Esophagus muscularis mucosa (tissue), 4 donors: ENCODE measurements at places on chromosomes 5 and 9.

DNA sequence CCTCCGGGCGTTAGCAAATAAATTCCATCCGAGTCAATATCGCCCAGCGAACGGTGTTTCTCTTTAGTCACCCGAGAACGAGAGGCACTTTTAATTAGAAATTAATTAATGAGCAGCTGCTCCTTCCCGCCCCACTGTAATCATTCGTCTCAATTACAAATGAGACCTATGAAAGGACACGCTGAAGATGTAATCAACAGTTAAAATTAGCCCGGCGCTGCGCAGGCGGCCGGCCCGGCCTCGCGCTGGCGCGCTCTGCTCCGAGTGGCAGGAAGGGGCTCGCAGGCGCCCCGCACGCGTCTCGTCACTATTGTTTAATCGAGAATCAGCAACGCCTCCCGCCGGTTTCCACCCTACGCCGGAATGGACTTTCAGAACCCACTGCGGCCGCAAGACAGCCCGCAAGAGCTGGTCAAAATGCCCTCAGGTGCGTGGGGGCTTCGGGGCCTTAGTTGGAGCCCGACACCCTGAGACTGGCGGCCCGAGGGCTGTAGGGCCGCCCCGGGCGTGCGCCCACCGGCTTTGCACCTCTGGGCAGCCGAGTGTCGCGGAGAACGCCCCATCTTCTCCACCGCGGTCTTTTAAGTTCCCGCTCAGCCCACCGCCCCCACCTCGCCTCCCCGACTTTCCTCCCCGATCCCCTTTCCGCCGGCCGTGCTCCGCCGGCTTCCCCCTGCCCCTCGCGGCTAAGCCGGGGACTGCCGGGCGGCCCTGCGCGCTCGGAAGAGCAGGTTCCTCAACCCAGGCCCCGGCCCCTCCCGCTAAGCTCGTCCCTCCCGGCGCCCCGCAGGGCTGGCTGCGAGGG, 597 bp upstream of the IRX4 start:
- no peak for DNase-seq

- no peak for DNase-seq
Observed at GRCh38 chr5:138875552-138875875, 379 bp upstream of the LRRTM2 start.

GRCh38 chr5:137122558-137122957, 376.6 kb downstream of the SPOCK1 start:
- DNase-seq, result no peak

- DNase-seq, result no peak
Observed at GRCh38 chr5:114308017-114308416, 53.9 kb upstream of the KCNN2 start.

GRCh38 chr9:70222354-70222753, 36.4 kb upstream of the SMC5 start:
- no peak for DNase-seq

GRCh38 chr5:40437452-40437861, 242.3 kb upstream of the PTGER4 start:
- DNase-seq, result no peak

DNA sequence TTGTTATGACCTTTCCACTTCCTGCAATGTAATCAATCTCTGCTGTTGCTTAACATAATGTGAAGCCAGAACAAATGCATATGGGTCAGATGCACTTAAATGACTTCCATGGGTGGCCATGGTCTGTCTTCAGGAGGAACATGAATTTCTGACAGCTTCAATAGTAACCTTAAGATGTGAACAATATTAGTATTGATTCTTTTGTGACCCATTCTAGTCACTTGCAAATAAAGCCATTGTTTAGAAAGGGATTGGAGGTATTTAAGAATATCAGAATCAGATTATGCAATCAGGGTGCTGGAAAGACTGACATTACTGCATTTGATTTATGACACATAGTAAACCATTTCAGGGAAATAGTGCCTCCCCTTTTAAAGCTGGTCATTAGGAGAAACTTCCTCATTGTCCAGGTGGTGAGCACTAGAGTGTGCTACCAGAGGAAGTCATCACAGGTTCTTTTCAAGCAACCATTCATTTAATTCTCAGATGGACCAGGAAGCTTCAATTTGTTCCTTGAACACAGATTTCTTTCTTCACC, 32.1 kb downstream of the GRIN3A start:
- DNase-seq, result no peak

- DNase-seq, result no peak
Observed at GRCh38 chr5:6328173-6328572, 50.2 kb downstream of the MED10 start.
